ENCODE measurements at places on chromosomes 5 and 9. TPM values are rescaled to one million over a fixed set of nuclear protein-coding genes. Genes with fewer than 3 reads are reported as not detected.

Gene OTULINL
- 4.3 TPM for total RNA-seq

Gene CHD1
- total RNA-seq, result 32.3 TPM

Gene FST
- total RNA-seq, result 0.14 TPM

DNA sequence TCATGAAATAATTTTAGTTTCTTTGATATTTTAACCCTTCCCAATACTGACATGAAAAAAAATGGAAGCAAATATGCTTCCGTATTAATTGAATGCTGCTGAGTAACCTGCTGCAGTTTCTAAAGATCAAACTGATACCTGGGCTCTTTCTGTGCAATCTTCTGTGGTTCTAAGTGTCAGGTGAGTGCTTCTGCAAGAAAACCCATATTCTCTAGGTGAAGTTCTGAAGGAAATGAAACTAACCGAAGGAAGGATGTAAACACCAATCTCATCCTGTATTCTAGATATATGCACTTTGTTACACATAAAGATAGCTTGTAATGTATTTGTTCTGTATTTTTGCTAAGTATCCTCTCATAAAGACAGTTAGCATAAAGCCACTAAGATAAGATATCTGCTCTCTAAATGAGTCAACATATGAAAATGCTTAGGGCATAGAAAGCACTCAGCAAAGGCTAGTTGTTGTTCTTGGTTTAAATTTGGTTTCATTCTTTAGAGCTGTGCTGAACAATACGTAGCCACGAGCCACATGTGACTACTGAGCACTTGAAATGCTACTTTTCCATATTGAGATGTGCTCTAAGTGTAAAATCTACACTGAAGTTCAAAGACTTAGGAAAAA, 52.0 kb downstream of the ITGA2 start:
- no peak for DNase-seq

Gene ANKRD18A
- total RNA-seq, result 2.7 TPM

Gene PHYHD1
- 21.2 TPM for total RNA-seq

Gene UCK1
- total RNA-seq, result 22.4 TPM

DNA sequence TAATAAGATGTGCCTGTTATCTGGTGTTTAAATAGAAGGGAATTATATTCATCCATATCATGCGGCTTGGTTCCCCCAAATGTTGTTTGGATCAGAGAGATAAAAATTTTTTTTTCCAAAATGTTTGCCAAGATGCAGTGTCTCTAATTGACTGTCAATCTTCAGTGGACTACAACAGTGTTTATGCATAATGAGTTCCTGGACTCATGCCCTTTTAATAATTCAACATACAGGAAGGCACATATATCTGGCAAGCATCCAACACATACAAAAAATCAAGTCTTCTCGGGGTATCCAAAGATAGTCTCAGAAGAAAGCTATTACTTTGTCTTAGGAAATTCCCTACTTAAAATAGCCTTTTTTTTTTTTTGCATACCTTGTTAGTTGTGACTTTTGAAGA, 1534.7 kb downstream of the EFNA5 start:
- DNase-seq, result no peak
